Stimulated activated CD4-positive, alpha-beta T cell treated with anti-CD3 and anti-CD28 coated beads, Interleukin-4, amount 100 ng/mL, for 4 hours (primary cell): ENCODE measurements at places on chromosomes 2 and 18.
A peak's percentile ranks its signal among the peaks of the same experiment; 100 is the strongest.

GRCh38 chr18:4587204-4587603, 132.1 kb upstream of the DLGAP1 start:
- no peak for DNase-seq

GRCh38 chr18:78727877-78728783, 251.5 kb upstream of the SALL3 start:
- DNase-seq: no peak

DNA sequence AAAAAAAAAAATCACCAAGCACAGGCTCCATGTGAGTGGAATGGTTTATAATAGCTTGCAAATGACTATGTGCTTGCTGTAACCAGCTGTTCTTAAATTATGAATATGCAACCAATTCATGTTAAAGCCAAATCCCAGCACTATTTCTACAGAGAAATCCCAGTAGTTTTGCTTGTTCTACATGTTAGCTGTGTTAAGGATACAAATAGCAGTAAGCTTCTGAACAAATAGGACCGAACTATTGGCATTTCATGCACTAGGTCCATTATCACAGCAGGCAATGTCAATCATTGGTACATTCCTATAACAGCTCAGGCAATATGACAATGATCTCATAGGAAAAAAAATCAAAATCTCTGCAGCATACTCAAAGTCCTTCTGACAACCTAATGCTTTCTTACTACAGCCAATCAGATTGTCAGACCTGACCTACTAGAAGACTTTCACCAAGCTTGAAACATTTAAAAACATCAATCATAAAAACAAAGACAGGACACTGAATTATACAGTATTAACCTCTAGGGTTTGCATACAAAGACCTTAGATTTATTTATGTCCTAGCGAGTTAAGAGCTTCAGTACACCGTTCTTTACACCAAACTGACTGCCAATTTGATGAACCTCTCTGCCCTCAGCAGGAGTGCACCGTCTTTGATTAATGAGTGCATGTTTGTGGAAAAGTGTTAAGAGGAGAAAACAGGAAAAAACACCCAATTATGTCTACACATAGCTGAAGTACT, 6.4 kb downstream of the BAZ2B start:
- DNase-seq: no peak

- DNase-seq: no peak
Observed at GRCh38 chr2:229137639-229138038, 133.4 kb downstream of the PID1 start.

DNA sequence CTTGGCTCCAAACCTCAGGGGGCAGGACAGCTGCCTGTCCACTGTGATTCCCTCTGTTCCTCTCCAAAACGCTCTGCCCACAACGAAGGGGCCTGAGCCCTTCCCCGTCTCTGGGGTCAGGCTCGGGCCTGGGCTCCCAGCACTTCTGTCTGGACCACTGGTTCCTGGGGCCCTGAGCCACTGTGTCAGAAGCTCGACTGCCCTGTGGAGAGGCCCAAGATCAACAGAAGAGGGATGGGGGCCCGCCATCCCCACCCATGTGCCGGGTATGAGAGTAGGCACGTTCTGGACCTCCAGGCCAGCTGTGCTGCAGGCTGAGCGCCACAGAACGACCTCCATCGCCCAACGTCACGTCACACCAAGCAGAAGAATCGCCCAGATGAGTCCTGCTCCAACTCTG, 119.9 kb upstream of the HS6ST1 start:
- no peak for DNase-seq

GRCh38 chr18:50819728-50820378, at the start of gene MRO:
Gene MRO, minus strand, starts transcription at chr18:50820016. Its CDS starts 10,616 bp downstream, at chr18:50809400.
- peak; percentile 77 for DNase-seq

DNA sequence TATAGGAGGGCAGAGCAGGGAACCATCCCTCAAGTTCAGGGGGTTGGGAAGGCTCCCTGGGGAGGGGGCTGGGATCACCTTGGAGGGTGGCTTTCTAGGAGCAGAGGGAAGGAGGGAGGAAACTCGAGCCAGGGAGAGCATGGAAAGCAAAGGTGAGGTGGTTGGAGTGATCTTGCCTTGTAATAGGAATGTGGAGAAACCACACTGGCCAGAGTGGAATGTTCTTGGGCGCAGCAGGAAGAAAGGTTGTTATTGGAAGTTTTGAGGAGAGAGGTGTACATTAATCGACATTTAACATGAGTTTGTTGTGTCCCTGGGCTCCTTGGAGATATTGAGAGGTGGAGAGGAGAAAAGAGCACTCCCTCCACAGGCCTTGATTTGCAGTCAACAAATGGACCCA, 272.2 kb downstream of the PRKCE start:
- DNase-seq: no peak

DNA sequence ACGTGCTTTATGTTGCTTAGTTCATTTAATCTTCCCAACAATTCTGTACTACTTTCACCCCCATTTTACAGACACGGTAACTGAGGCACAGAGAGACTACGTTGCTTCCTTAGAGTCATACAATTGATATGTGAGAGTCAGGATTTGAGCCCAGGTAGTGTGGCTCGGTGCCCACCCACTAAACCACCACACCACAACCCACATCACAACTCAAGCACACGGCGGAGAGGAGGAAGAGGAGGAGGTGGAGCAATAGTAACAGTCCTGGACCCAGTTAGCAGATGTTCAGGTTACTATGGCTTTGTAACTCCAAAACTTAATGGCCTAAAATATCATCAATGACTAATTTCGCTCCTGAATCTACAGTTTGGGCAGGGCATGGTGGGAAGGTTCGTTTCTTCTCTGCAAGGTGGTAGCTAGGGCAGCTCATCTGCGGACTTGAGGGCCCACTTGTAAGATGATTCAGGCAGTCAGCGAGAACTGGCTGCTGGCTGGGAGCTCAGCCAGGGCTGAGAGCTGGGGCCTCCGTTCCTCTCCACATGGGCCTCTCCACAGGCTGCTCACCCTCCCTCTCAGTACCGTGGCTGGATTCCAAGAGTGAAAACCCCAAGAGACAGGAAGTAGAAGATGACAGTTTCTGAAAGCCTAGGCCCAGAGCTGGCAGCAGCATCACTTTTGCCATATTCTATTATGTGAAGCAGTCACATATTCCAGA, 167.1 kb downstream of the ZFP36L2 start:
- peak; percentile 27 for DNase-seq

GRCh38 chr2:142536492-142536891, 341.0 kb upstream of the KYNU start:
- no peak for DNase-seq

- no peak for DNase-seq
Observed at GRCh38 chr2:44833171-44834069, 108.1 kb upstream of the SIX3 start.

DNA sequence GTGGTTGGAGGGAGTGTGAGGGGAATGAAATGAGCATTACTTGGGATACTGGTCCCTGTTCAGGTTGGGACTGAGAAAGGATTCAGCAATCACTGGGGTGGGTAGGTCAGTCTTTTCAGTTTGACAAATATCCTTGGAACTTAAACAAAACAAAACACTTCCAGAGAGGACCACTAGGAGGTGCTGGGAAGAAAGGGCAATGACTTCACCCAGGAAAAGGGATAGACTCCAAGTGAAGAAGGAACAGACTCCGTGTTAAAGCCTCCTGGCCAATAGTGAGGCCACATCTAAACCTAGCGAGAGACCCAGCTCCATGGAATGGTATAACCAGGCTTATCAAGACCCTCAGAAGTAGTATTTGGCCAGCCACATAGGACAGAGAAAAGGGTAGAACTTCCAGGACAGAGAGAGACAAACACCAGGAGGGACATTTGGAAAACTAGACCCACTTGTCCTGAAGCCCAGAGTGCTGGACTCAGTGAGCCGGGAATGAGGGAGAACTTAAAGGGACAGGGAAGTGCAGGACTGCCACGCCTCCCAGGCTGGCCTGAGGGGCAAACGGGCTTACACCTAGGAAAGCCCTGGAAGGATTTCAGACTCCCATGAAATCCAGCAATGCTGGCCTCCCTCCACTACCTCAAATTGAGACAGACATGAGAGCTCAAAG, 19.6 kb upstream of the KCNG3 start:
- no peak for DNase-seq

DNA sequence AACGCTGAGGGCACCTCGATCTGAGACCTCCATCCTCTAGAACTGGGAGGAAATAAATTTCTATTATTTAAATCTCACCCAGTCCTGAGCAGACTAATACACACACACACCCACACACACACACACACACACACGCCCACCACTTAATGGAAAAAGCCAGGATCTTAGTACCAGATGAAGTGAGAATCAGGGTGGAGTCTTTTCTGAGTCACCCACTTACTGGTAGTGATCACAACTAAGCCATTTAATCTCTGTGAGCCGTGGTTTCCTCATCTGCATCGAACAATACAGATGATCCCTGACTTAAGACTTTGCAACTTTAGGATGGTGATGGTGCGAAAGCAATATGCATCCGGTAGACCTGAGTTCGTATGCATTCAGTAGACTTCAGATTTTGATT, 18.6 kb downstream of the THNSL2 start:
- no peak for DNase-seq

GRCh38 chr2:117958186-117958585, 55.7 kb downstream of the CCDC93 start:
- DNase-seq: no peak

GRCh38 chr2:206176901-206177300, 17.2 kb downstream of the EEF1B2 start:
- no peak for DNase-seq

DNA sequence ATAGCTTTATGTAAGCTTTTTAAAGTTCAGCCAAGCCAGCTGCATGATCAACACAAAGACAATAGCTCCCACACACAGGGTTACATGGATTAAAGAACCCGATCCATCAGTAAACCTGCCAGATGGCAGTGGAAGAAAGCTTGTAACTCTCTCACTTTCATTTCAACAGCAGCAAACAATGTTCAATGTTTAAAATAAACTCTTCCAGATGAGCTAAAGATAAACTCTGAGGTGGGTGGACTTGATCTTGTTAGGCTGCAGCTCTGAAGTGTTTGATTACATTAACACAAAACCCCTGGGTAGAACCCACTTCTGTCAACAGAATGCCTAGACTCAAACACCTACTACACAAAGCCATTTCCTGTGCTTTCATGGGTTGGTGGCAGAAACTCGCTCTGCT, 13.9 kb downstream of the RDH14 start:
- DNase-seq: no peak

DNA sequence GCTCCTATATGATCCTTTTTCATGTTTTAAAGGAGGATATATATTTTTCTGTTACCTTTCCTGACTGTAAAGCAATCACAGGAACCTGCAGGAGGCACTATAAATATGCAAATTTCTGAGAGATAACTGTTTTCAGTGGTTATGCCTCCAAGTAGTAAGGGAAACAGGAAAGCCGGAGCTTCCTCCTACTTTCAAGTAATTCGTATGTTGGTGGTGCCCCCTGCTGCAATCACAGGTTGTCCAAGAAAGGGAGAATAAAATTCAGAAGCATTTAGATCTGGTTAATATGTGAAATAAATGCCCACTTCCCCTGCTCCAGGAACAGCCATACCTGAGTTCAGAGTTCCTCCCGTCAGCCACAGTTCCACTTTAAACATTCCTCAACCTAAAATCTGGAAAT, 12.0 kb upstream of the BCL11A start:
- DNase-seq: no peak

DNA sequence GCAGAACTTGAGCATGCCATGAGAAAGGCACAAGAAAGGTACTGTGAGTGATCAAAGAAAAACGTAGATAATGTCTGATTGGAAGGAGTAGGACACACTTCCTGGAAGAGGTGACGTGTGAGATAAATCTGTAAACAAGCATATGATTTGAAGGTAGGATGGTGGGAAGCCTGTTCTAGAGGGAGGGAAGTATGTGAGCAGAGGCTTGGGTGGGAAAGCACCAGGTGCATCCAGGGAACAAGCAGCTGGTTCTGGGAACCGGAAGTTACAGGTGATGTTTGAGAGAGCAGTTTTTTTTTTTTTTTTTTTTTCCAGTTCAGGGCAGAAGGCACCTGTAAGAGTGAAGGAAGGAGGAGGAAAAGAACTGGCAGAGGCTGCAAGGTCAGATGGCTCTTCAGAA, 116.6 kb upstream of the EFEMP1 start:
- DNase-seq: no peak

DNA sequence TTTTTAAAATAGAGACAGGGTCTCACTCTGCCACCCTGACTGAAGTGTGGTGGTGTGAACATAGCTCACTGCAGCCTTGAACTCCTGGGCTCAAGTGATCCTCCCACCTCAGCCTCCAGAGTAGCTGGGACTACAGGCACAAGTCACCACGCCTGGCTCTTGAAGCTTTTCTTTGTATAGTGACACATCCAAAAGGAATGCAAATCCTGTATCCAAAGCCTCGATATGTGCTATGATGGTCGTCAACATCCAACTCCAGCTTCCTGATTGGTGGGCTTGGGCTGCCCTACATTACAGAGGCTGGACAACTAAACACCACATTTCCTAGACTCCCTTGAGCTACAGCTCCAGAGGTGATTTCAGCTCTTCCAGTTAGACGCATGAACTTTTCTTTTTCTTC, 101.7 kb upstream of the PGAP1 start:
- no peak for DNase-seq

DNA sequence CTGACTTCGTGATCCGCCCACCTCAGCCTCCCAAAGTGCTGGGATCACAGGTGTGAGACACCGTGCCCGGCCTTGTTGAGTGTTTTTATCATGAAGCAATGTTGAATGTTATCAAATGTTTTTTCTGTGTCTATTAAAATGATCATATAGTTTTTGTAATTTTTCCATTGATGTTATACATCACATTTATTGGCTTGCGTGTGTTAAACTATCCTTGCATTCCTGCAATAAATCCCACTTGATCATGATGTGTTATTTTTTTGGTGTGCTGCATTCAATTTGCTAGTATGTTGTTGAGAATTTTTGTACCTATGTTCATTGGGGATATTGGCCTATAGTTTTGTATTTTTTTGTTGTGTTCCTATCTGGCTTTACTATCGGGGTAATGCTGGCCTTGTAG, 113.1 kb upstream of the PARD3B start:
- DNase-seq: no peak

GRCh38 chr2:20049637-20050036, 1.8 kb downstream of the LAPTM4A start:
- DNase-seq: no peak

DNA sequence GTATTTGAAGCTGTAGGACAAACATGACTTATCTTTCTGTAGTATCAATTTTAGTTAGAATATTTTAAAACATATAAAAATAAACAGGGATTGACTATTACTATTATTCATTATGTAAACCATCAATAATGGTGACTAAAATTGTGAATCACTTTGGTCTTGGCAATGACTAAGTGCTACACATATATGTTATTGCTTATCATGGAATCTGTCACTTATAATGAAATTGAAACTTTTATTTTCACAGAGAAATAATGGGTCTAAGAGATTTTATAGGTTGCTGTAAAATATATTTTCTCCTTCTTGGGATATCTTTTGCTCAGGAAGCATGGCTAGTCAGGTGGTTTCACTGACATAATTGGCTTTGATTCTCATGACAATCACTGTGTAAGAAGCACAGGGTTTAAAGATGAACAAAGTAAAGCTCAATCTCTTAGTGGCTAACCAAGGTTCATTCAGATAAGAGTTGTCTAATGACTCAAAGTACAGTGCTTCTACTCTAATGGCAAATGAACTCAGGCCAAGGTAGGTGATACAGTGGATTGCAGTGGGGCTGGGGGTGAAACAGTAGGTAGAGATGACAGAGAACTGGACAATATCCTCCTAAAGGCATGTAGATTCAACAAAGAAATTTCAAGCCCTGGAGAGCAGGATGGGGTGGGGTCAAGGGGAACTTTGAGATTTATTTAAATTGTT, 98.6 kb upstream of the FANCL start:
- no peak for DNase-seq
